ENCODE measurements at places on chromosomes 1 and 21.

GRCh38 chr1:27122652-27123051 lies 32.3 kb downstream of the SLC9A1 start:
- DNase-seq = peak; percentile 40

GRCh38 chr1:205066141-205066818 lies 18.0 kb downstream of the TMEM81 start:
- no peak for DNase-seq

DNA sequence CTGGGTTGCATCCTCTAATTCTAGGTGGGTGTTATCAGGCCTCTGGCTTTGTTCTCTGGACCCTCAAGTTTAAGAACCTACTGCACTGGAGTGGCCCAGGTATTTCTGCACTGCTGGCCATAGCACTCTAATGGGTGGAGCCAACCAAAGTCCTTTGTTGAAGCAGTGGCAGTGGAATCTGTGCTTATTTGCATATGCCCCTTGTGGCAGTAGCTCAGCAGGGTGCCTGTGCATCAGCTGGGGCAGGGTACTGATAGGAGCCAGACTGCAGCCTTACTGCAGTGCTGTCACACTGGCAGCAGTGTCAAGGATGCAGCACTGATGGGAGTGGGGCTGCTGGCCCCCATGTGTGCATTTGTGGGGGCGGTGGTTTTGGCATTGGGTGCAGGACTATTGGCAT lies 660.6 kb downstream of the LRRIQ3 start:
- DNase-seq = no peak

- no peak for DNase-seq
Measured at GRCh38 chr1:172776071-172776470, 117.2 kb downstream of the FASLG start.

DNA sequence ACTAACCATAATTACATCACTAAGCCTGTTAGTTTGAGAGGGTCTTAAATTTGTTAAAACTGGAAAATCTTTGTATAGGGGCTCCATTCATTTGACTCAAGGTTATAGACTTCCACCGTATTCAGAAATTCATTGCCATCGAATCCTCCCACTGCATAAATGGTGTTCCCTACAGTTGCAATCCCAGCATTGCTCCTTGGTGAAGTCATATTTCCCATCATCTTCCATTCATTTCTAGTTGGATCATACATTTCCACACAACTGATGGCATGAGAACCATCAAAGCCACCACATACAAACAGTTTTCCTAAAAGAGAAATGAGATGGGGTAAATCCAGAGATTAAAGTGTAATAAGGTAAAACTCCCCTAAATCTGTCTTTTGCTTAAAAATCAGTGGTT lies 19.1 kb downstream of the IVNS1ABP start:
- no peak for DNase-seq

GRCh38 chr1:156230473-156230837 lies 11.5 kb upstream of the BGLAP start:
- no peak for DNase-seq

DNA sequence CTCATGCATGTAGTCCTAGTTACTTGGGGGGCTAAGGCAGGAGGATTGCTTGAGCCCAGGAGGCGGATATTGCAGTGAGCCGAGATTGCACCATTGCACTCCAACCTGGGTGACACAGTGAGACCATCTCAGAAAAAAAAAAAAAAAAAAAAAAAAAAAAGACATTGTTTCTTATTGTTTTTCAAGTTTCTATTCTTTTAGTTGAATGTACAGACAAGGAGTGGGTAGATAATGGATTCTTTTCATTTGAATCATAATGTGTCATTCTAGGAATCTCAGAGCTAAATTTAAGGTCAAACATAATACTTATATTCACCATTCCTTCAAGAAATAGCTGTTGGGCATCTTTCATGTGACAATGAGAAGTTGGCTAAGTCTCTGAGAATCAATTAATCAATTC lies 157.0 kb upstream of the C21orf91 start:
- DNase-seq = no peak

Data from NCI-H446 treated with DMSO at 0.1 percent for 48 hours (cell line).